ENCODE measurements at places on chromosomes 12 and 14.
A peak's percentile ranks its signal among the peaks of the same experiment; 100 is the strongest.

- no peak for DNase-seq
Measured at GRCh38 chr12:85092814-85093370, 56.7 kb downstream of the LRRIQ1 start.

- peak; percentile 48 for DNase-seq
Measured at GRCh38 chr14:102819176-102819628, 42.0 kb downstream of the TRAF3 start.

DNA sequence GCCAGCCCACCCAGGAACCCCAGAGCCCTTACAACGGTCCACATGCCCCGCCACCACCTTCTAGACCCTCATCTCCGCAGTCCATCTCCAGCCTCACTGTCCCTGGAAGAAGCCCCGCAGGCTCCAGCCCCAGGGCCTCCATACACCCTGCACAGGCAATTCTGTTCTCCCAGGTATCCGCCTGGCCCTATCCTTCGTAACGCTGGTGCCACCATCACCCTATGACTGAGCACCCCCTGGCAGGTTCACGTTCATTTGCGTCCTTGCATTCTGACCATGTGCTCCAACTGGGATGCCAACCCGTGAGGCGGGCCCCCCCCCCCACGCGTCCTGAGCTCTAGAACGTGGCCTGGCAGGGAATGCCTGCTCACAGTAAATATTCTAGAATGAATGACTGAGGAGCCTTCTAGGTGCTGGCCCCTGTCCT lies 675 bp upstream of the SCARB1 start:
- DNase-seq = no peak

DNA sequence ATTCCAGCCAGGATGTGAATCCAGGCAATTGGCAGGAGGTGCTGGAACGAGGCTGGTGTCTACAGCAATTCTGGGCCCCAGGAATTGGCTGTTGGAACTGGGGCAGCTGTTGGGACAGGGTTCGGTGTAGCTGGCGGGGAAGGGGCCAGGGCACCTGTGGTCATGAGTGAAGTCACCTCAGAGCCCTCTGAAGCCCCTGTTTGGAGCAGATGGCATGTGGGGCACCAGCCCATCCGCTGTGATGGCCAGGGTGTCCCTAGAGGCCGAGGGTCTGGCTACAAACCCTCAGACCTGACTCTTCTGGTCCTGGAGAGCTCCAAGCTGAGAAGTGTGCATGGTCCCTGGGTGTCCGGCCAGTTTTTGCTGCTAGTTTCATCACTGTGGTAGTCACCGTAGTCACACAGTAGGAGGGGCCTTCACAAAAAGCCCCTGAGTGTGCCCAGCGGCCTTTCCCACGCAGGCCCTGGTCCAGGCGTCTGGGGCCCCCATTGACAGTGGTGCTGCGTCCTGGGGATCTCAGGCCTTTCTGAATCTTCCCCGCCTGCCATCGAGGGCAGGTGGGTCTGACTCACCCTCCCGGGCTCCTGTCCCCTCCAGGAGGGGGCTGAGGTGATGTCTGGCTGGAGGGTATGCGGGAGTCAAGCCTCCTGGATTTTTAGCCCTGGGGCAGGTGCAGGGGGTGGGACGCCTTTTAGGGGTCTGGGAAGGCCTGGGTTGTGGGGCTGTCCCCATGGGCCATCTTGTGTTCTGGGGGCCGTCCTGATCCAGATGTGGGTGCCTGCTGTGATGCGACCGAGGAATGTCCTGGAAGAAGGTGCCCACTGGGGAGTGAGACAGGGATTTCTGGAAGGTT lies 368.0 kb downstream of the TMEM121 start:
- DNase-seq = no peak

DNA sequence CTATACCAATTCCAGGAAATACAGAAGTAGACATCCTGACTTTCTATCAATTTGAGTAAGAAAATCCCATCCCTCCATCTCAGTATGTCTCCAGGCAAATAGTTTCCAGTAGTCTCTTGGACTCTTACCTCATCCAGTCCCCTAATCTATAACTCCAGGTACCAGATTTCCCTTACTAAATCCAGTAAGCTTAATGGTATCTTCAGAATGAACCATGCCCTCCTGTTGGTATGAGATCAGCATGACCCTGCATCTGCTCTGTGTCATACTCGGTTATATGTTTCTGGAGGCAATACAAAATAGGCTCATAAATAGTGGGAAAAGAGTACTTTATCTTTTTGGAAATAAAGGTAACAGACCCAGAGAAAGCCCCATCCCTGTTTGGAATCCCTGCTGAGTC lies 18.4 kb downstream of the PIGH start:
- DNase-seq = no peak

- DNase-seq = no peak
Measured at GRCh38 chr14:101480747-101481530, 80.4 kb upstream of the DIO3 start.

DNA sequence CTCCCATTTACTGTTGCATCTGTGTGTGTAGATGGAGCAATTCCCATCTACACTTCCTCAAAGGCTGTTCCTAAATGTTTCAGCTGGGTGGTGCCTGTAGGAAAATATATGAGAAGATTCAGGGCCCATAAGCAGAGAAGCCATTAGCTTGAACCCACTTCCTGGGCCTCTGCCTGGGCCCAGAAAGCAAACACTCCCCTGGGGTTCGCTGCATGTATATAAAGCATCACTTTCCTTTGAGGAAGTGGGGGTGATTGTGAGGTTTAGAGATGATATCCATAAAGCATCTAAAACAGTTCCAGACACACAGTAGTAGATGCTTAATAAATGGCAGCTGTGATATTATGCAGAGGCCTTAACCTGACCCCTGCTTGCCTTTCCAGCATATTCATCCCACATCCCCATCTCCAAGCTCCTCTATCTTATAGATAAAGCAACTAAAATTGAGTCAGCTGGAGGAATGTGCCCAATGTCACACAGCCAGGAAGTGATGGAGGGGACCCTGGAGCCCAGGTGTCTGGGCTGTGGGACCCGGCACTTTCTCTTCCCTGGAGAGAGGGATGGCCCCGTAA lies 280.0 kb upstream of the CRY1 start:
- no peak for DNase-seq

DNA sequence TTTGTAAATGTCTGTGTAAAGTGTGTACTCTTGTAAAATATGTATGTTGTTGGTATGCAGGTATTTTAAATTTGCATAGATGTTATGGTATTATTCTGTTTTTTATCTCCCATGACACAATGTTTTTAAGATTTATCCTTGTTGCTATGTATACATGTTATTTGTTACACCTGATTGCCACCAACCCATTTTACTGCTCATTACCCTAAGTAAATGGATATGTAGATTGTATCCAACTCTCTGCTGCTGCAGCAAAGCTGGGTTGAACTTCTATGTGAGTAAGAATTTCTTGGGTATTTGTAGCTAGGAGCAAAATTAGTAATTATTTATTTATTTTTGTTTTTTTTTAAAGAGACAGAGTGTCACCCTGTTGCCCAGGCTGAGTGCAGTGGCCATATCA lies 6.2 kb downstream of the APAF1 start:
- no peak for DNase-seq

All from stimulated activated CD4-positive, alpha-beta T cell treated with anti-CD3 and anti-CD28 coated beads, Interleukin-4, amount 100 ng/mL, for 4 hours (primary cell).